Stimulated activated CD4-positive, alpha-beta T cell treated with anti-CD3 and anti-CD28 coated beads, TNF-alpha, amount 100 ng/mL, for 24 hours (primary cell): ENCODE measurements at places on chromosomes 11 and 22.

DNA sequence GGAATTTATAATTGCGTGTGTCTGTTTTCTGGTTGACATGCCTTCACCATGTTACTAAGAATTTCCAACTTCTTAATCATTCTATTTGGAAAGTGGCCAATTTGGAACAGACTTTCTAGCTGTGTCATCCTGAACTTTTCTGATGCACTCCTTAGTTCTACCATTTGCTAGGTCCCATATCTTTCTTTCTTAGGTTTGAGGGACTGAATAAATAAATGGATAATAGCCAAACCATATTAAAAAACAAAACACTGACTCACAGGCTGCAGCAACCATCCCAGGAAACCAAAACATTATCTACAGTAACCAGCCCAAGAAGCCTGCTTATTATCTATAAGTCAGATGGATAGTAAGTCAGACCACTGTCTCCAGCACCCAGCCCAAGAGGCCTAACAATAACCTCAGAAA, 57.5 kb upstream of the PLET1 start:
- no peak for DNase-seq

DNA sequence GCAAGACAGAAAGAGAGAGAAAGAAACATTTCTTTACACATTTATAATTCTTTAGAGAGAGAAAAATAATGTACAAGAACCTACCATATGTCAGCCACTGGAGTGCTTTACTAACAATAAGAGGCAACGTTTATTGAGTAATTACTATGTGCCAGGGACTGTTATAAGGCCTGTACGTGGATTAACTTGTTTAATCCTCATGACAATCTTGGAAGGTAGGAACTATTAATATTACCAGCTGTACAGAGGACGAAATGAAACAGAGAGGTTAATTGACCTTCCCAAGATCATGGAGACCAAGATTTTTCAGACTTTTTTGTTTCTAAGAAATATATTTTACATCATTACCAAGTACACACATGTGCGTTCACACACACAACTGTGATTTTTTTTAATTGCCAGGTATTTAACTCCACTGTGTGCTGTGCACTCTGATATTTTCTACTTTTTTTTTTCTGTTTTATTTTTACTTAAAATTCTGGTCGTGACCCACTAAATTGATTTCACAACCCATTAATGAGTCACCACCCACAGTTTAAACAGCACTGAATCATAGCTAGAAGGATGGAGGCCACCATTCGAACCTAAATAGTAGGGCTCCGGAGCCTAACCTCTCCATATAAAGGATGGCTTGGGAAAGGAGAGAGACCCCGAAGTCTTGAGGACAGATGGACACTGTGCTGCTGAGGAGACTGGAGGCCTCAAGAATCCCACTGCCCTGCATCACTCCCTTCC, 21.4 kb downstream of the CREB3L1 start:
- DNase-seq: no peak

- no peak for DNase-seq
Observed at GRCh38 chr11:134052395-134052987, 16.4 kb upstream of the JAM3 start.

DNA sequence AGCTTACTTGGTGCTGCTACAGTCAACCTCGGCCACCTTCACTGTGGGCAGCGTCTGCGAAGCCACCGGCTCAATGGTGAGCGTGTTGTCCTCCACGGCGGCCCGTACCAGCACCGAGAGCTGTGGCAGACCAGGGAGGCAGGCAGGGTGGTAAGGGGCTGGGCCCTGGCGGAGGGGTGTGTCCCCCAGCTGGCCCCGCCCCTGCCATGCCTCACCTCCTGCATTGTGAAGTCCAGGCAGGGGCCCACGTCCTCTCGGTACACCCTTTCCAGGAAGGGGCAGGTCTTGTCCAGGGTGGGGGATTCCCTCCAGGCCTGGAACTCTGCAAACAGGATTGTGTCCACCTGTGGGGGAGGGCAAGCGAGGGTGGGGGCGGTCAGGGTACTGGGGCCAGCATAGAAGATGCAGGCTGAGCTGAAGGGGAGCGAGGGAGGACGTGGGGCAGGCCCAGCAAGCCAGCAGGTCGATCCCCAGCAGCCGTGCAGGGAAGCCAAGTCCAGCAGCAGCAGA, 12.8 kb downstream of the RAB3IL1 start:
- DNase-seq: no peak

- DNase-seq: no peak
Observed at GRCh38 chr22:46149512-46150033, 753 bp upstream of the PPARA start.

DNA sequence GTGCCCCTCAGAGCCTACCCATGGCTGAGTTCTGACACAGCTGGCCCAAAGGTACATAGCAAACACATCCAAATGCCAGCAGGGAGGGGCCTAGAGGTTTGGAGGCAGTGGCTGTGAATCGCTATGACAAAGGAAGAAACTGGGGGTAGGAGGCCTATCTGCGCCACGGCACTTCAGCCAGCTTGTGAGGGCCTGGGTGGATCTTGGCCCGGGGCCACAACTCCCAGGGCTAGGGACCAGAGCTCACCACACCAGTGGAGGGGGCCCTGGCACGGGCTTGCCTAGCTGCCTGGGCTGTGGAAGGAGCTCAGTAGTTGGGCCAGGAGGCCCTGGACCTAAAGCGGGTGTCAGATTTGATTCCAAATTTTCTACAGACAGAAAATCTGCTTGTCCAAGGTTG, 9.4 kb upstream of the NAP1L4 start:
- no peak for DNase-seq

GRCh38 chr11:28581286-28582242, 473.4 kb downstream of the METTL15 start:
- no peak for DNase-seq

DNA sequence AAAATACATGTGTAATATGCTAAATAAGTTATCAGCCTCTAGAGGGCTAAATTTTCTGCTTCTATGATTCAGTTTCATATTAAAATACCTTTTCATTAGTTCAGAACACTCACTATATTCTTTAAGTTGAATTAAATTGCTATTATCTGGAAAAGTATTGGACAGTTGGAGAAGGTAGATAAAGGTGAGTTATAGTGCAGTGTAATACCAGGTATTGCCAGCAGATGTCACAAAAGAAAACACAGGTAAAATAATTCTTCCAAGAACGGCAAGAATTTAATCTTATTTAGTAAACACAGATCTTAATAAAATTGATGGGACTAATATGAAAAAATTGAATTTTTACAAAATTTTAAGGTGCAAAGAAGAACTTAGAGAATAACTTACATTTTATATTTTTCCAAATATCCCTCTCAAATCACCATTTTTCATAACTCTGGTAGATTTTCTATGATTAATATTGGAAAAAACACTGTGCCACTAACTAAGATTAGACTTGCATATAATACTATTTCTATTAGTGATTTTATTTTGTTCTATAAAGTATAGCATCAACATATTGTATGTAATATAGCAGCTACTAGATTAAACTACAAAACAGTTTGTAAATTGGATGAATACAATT, 1.7 kb upstream of the LRRC4C start:
- no peak for DNase-seq

GRCh38 chr22:41380993-41381328, 781 bp upstream of the TEF start:
- DNase-seq: no peak

GRCh38 chr11:7484645-7485044, 661 bp upstream of the OLFML1 start:
- DNase-seq: no peak

- no peak for DNase-seq
Observed at GRCh38 chr11:131770801-131771200, 400.4 kb downstream of the NTM start.

- DNase-seq: no peak
Observed at GRCh38 chr22:40055143-40055883, 60.6 kb downstream of the FAM83F start.

- no peak for DNase-seq
Observed at GRCh38 chr22:41405588-41405987, 23.8 kb downstream of the TEF start.

GRCh38 chr22:43848366-43849171, 13.7 kb downstream of the SULT4A1 start:
- no peak for DNase-seq

DNA sequence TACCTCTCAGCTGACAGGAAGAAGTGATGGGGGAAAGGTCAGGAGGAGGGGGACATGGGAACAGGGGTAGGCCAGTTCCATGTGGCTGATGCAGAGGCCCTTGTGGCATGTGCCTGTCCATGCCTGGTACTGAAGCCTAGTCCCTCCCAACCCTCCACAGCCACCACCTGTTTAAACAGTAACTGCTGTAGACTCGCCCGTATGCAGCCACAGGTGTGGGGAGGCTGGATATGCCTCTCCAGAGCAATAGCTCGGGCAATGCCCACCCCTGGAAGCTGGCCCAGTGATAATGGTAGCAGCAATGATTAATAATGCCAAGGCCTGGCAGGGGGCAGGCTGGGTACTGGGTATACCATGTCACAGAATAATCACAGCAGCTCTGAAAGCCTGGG, 2.3 kb downstream of the SMTN start:
- DNase-seq: no peak

DNA sequence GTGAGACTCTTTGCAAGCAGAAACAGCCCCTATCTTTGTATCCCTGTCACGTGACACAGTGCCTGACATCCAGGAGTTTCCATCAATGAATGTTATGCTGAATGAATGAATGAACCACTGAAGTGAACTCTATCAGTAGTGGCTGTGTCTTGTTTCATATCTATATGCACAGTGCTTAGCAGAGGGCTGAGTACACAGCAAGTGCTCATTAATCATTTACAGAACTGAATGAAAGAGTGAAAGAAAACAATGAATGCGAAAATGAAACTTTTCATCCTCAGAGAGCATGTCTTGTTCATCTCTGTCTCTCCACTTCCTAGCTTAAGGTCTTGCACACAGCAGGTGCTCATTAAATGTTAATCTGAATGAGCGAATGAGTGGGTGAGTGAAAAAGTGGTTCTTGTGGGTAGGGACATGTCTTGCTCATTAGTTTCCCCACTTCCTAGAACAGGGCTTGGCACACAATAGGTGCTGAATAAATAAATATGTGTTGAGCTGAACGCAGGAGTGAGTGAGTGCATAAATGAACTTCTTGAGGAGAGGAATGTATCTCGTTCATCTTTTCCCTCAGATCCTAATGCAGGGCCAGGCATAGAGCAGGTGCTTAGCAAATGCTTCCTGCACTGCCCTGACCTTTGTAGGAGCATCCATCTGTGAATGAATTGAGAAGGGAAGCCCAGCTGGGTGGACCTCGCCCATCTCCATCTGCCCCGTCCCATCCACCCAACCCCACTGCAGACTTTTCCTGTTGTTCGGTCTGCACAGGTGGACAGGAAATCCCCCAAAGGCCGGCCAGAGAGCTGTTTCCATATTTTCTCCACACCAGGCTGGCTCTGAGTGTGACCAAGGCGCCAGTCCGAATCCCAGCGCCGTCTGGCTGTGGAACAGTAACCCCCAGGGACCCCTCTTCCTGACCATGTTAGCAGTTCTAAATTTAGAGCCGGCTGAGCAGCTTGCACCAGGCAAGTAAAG, 113.4 kb upstream of the CRYBB3 start:
- DNase-seq: no peak

GRCh38 chr11:62127941-62128770, 4.3 kb downstream of the INCENP start:
- DNase-seq: no peak

DNA sequence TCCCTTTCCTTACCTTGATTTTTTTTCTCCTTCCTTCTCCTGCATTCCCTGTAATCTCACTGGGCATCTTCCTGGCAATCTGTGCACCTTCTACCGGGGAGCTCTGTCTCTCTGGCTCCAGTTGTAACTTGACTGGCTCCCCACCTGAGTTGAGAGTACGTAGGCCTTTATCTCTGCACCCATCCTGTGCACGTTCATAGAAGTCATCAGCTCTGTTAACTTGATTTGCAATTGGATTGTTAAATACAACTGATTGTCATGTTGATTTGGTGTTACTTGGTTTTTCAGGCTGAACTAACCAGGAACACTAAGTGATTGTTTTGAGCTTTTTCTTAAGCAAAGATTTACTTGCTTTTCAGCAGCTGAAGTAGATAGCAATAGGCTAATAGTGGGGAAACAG, 11.8 kb downstream of the SWAP70 start:
- no peak for DNase-seq

- DNase-seq: no peak
Observed at GRCh38 chr11:62489204-62489603, 57.4 kb downstream of the AHNAK start.

GRCh38 chr11:47533690-47534151, 19.2 kb downstream of the CELF1 start:
- no peak for DNase-seq

- no peak for DNase-seq
Observed at GRCh38 chr11:126464796-126465195, 109.3 kb downstream of the ST3GAL4 start.

- no peak for DNase-seq
Observed at GRCh38 chr22:23220485-23221350, 40.4 kb downstream of the BCR start.

DNA sequence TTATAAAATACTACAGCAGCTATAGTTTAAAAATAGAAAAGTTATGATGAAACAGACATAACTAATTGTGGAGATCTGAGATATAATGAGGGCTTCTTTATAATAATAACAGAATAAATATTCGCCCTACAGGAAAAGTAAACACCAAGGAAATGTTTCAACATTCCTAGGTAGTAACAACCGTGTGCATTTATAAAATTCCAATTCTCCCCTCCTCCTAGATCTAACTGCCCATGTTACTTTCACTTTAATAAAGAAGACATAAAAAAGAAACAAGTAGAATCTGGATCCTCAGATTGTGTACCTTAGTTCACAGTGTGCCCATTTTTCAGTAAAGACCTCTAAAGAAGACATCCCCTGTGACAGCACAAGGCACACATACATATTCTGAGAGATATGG, 57.8 kb upstream of the MN1 start:
- no peak for DNase-seq

DNA sequence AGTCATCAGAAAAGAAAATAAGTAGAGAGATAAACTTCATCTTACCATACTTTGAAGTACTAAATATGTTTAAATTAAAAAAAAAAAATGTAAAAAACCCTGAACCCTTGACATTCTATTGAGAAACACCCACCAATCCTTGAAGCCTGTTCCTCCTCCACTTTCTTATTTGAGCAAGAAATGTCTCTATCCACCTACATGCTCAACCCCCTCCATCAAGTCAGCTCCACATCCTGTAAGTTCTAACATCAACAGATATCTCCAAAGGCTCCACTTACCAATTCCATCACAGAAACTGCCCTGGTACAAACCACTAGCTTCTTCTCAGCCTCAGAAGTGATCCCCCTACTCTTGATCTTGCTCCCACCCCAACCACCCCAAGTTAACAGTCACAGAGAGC, 32.5 kb upstream of the FAT3 start:
- no peak for DNase-seq

DNA sequence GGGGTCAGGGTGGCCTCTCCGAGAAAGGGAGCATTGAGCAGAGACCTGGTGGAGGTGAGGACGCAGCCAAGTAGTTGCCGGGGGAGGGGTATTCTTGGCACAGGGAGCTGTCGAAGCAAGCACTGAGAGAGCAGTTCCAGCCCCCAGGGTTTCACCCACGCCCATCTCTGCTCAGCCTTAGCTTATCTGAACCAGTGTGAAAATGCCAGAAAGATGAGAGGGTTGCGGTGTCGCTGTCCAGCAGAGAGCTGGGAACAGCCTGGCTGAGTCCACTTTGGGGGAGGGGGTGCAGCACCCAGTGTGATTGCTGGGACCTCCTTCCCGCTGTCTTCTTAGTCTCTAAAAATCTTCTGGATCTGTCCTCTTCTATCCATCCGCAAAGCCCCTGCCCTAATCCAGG, 123.3 kb upstream of the TBCEL start:
- no peak for DNase-seq
